Suppressor macrophage treated with lipopolysaccharide for 4 hours (primary cell): ENCODE measurements at places on chromosomes 1 and 21.
A peak's percentile ranks its signal among the peaks of the same experiment; 100 is the strongest.

DNA sequence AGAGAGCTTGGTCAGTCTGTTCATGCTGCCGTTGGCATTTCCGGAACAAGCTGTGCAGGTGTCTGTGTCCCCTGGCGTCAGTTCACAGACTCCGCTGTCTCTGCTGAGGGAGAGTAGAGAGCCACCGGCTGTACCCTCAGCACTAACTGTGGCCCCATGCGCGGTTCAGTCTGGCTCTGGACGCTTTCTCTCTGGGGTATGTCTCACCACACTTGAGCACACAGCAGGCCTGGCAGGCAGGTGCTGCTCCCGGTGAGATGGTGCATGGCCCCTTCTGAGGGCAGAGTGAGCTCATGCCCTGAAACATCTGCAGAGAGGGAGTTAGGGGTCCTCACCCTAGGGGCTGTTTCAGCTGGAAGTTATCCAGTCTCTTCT, 60.0 kb upstream of the TLR5 start:
- DNase-seq, result no peak

DNA sequence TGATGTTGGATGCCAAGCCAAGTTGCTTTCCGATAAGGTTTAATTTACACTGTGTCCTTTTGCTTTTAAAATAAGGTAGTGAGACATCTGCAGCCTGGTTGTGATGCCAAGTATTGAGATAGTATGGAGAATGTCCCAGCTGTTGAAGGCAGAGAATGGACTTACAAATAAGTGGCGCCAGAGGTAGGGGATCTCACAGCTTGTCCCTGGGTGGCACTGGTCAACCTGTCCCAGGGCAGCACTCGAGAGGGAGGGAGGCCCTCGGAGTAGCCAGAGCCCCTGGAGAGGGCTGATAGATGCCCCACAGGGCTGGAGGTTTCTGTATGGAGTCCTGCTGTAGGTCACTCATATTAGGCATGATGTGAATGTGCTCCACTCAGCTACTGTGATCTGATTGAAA, 98.5 kb downstream of the GALNT2 start:
- DNase-seq, result no peak

DNA sequence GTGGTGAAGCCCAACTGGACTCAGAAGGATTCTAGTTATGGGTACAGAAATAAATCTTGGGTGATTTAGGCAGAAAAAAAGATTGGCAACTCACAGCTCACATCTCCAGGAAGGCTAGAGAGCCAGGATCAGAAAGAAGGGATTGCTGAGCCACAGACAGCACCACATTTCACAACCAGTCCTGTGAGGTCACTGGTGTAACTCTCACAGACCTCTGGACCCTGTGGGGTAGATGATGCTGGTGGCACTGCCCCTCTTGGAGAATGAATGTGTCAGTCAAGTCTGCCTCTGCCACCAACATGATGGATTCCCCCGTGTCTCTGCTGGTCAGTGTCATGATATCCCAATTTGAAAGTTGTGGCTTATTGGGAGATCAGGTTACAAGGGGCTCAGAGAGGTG, 70.9 kb upstream of the HMCN1 start:
- no peak for DNase-seq

GRCh38 chr1:203686091-203686632, 59.5 kb downstream of the ATP2B4 start:
- no peak for DNase-seq

DNA sequence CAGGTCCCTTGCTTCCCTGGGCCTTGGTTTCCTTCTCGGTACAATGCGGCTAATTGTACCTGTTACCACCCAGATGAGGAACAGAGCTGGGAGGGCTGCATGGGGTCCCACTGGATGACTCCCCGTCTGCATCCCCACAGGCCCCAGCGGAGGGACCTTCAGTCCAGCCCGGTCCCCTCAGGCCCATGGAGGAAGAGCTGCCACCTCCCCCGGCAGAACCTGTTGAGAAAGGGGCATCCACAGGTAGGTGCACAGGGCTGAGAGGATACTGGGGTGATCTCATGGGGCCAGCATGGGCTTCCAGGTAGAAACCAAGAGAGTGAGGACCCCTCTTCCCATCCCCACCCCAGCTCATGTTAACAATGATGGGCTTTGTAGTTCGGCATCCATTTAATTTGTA, 9.8 kb downstream of the FBLIM1 start:
- no peak for DNase-seq

DNA sequence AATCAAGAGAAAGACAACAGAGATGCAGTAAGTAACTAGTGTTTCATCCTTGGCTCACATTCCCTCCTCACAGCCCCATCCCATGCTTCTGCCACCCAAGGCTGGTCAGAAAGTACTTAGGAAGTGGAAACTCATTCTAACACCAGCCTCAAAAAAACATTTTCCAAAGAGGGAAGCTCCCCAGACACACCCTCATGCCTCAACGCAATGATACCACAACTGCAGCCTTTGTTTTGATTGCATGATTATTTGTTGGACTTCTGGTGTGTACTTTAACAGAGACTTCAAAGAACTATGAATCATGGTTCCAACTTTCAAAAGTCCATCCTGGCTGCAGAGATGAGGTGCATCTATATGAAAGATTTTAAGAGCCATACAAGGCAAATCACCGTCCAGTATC, 45.2 kb upstream of the KCNA3 start:
- DNase-seq, result peak; percentile 46

DNA sequence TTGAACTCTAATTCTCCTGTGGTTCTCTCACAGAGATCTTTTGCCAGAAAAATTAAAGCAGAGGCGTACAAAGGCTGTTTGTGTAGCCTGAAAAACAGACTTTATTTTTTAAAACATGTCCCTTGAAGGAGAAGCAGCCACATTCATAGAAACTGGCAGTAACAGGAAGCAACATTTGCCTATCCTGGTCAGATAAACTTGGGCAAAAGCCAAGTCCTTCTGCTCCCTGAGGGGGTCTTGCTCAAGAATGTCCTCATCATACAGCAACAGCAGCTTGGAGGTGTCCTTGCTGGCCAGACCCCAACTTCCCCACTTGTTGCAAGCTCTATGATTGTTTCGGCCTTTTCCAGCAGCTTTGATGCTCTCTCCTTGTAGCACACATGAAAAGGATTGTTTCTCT, 36.3 kb downstream of the MSTO1 start:
- DNase-seq, result peak; percentile 64
